Amygdala (tissue), 56 donors: ENCODE measurements at places on chromosomes 16 and 17.

- DNase-seq, result no peak
These were observed 126.9 kb upstream of the TNRC6C start for GRCh38 chr17:77831474-77832179.

GRCh38 chr16:5903153-5903552, 805.6 kb upstream of the EEF2KMT start:
- DNase-seq, result no peak

- DNase-seq, result no peak
These were observed 2.5 kb downstream of the SLC22A31 start for GRCh38 chr16:89197633-89198416.

- DNase-seq, result peak; percentile 89
These were observed 32.1 kb upstream of the FBXW10B start for GRCh38 chr17:15651583-15652110.

- no peak for DNase-seq
These were observed 178.7 kb downstream of the CHD9NB start for GRCh38 chr16:52874042-52874441.

DNA sequence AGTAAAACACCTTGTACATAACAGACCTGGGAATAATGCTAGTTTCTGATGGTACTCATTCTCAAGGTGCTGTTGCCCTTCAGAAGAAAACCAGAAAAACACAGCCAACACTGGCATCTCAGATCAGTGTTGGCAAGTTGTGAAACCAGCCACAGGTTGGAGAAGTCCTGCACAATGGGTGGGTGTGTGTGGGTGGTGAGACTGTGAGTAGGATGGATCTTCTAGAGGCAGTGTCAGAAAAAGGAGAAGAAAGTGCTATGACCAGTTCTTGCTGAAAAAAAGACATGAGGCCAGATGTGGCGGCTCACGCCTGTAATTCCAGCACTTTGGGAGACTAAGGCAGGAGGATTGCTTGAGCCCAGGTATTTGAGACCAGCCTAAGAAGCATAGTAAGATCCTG, 35.2 kb upstream of the SMIM36 start:
- no peak for DNase-seq

- DNase-seq, result no peak
These were observed 989.0 kb downstream of the CDH11 start for GRCh38 chr16:64132759-64133361.
